ENCODE measurements at places on chromosomes 1 and 21. TPM values are rescaled to one million over a fixed set of nuclear protein-coding genes. Genes with fewer than 3 reads are reported as not detected.
A peak's percentile ranks its signal among the peaks of the same experiment; 100 is the strongest.

Gene SLC16A1
- total RNA-seq = 21.5 TPM

Gene ODF2L
- total RNA-seq = 28.3 TPM

GRCh38 chr1:2875707-2876561 is 74.4 kb upstream of the TTC34 start:
- DNase-seq = peak; percentile 18

DNA sequence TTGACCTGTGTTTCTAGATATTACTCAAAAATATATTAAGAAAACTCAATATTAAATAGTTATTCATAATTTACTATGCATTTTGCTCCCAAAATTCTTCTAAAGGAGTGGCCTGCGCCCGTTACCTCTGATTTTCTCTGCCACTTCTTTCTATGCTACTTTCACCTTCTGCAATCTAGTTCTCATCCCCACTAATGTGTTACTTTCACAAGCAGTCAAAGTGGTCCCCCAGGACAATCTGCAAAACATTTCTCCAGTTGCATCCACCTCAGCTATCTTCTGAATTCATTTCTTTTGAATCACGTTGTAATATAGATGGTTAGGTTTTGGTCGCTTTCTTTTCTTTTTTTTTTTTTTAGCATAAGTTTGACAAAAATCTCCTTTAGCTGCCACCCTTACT is 13.4 kb downstream of the INSL5 start:
- no peak for DNase-seq

DNA sequence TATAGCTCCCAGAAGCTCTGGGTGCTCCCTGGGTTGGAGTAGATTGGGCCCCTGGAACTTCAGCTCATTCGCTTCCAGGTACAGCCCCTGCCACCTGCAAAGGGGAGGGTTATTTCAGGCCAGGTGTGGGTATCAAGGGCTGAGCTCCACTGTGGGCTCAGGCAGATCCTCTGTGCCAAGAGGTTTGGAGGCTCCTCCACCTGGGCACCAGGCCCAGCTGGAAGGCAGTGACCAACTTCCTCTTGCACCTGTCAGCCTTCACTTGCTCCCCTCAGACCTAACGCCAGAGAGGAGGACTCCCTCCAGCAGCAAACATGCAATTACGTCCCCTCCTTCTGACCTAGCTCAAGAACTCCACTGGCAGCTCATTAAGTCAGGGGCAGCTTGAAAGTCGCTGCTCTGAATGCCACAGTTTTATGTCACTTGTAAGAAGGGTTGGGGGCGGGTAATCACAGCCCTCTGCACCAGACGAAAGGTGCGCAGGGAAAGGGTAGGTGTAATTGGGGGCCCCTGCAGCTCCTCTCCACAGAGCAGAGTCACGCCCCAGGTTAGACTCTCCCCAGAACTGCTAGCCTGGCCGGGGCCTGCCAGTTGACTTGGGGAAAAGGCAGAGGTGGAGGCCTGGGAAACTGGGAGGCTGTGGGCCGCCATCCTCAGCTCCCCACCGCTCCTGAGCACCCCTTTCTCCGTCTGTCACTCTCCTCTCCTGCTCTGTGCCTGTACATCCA is 125.0 kb upstream of the TMPRSS2 start:
- DNase-seq = no peak

GRCh38 chr1:85132078-85132720 is 68.6 kb downstream of the SYDE2 start:
- no peak for DNase-seq

GRCh38 chr1:108913105-108913948 is 36.5 kb downstream of the GPSM2 start:
- DNase-seq = no peak
